ENCODE measurements at places on chromosomes 6 and 20. TPM values are rescaled to one million over a fixed set of nuclear protein-coding genes. Genes with fewer than 3 reads are reported as not detected.

ZBP1 gene
- total RNA-seq: 0.37 TPM

NAA20 gene
- 45.3 TPM for total RNA-seq

FAM229B gene
- 29.6 TPM for total RNA-seq

ARFGEF3 gene
- total RNA-seq: 2.0 TPM

LRP11 gene
- total RNA-seq: 20.0 TPM

FGD2 gene
- 23.2 TPM for total RNA-seq

MTFR2 gene
- total RNA-seq: 0.71 TPM

CALHM4 gene
- total RNA-seq: not detected

REM1 gene
- 5.2 TPM for total RNA-seq

CLIC5 gene
- 9.4 TPM for total RNA-seq

SCRT2 gene
- not detected for total RNA-seq

PIM1 gene
- total RNA-seq: 34.3 TPM

BTN1A1 gene
- not detected for total RNA-seq

IYD gene
- not detected for total RNA-seq

ME1 gene
- total RNA-seq: 14.5 TPM

ERVFRD-1 gene
- 0.05 TPM for total RNA-seq

BHLHE23 gene
- not detected for total RNA-seq

ASIP gene
- total RNA-seq: not detected

ENPP4 gene
- 14.6 TPM for total RNA-seq

ZFP64 gene
- 8.1 TPM for total RNA-seq

TREM1 gene
- total RNA-seq: 4.0 TPM

SLC17A2 gene
- not detected for total RNA-seq

SLCO4A1 gene
- 15.2 TPM for total RNA-seq

SLC22A3 gene
- 26.6 TPM for total RNA-seq

C20orf204 gene
- total RNA-seq: 0.83 TPM

FAM217A gene
- total RNA-seq: not detected

CFB gene
- total RNA-seq: 35.8 TPM

ACTL10 gene
- total RNA-seq: 1.2 TPM

CTCFL gene
- not detected for total RNA-seq

MBOAT1 gene
- 6.1 TPM for total RNA-seq

SLC22A7 gene
- not detected for total RNA-seq

CLPSL2 gene
- not detected for total RNA-seq

CAP2 gene
- total RNA-seq: 35.6 TPM

KIAA0408 gene
- 3.0 TPM for total RNA-seq

NOTCH4 gene
- 17.3 TPM for total RNA-seq

PEX6 gene
- 12.8 TPM for total RNA-seq

Measured in posterior vena cava (tissue), 2 donors.